ENCODE measurements at places on chromosomes 16 and 17. TPM values are rescaled to one million over a fixed set of nuclear protein-coding genes. Genes with fewer than 3 reads are reported as not detected.

DNA sequence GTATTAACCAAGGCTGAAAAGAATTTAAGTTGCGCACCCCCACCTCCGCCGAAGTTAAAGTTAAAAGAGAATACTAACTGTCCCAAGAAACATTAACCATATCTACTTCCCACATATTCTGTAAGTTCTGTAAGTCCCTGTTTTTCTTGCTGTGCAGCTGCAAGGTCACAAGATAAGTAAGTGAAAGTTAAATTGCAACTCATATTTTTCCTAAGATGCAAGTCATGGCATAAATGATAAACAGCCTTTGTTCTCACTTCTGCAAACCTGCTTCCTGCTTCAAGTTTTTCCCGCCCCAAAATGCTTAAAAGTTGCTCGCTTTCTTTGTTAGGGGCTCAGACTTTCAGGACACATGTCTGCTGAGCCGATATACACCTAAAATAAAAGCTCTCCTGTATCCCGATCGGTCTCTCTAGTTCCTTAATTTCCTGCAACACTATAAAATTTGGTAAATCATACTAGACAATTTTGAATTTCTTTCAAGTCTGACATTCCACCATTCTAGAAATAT, 32.6 kb upstream of the ABCA9 start:
- no peak for DNase-seq

DNA sequence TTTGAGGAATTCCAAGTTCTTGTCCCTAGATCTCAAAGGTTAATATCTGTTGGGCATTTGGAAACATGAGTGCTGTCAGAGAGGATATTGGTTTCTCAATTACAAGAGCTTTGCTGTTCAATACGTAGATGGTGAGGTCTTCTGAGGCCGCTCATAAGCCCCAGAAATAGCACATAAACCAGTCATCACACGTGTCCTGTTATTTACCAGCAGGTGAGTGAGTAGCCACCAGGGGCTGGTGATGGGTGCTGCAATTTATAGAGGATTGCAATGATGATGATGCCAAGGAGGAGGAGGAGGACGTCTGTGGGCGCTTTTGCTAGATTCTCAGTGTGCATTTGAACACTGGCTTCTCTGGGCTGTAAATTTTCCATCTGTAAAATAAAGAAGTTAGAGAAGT, 89.0 kb downstream of the SALL1 start:
- DNase-seq, result no peak

Gene CCL14
- total RNA-seq, result not detected

DNA sequence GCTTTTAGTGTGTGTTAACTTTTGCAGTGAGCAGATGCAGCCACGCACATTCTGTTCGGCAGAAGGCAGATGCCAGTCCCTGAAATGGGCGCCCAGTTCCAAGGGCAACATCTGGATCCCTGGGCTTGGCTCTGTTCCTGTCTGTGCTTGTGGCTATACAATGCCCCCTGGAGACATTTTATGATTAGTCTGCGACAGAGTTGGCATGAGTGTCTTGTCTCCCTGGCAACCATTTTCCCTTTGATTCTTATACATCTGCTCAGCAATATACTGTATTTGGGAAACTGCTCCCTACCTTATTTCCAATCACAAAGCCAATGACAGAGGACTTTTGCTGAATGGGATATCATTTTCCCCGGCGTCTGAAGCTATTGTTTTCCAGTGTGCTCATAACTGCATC, 1629.5 kb upstream of the GOT2 start:
- no peak for DNase-seq

GRCh38 chr17:78628547-78629435, 51.6 kb upstream of the DNAH17 start:
- no peak for DNase-seq

Gene SPATA22
- total RNA-seq, result not detected

DNA sequence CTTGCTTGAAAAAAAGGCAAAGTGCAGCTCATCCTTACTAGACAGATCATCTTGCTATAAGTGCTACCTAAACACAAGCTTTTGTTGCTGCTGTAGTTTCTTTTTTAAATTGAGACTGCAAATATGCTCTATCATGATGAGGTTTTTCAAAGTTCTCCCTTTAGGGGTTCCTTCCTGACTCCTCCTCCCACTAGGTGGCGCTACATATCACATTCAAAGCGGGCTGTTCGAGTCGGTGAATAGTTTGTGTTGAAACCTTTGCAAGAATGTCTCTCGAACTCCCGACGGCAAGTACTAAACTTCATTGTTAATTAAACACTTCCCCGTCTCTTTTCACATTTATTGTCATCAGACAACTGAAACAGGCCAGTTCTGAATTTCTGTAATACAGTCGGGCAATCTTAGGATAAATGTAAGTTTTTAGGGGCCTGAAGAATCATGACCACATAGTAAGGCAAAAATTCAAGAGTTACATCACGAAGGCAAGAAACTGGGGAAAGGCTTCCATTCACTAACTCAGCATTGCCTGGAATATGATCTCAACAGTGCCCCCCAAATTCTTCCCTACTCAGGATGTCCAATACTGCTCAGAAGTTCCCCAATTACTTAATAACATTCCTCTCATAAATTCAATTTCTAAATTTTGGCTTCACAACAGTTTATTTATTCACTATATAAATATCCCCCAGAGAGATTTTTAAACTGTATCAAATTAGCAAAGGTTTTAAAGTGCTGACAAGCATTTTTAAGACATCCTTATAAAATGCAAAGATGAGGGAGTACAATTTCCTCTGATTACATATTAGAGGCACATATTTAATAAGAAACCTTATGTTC, 6.7 kb downstream of the HS3ST3A1 start:
- peak; percentile 66 for DNase-seq

DNA sequence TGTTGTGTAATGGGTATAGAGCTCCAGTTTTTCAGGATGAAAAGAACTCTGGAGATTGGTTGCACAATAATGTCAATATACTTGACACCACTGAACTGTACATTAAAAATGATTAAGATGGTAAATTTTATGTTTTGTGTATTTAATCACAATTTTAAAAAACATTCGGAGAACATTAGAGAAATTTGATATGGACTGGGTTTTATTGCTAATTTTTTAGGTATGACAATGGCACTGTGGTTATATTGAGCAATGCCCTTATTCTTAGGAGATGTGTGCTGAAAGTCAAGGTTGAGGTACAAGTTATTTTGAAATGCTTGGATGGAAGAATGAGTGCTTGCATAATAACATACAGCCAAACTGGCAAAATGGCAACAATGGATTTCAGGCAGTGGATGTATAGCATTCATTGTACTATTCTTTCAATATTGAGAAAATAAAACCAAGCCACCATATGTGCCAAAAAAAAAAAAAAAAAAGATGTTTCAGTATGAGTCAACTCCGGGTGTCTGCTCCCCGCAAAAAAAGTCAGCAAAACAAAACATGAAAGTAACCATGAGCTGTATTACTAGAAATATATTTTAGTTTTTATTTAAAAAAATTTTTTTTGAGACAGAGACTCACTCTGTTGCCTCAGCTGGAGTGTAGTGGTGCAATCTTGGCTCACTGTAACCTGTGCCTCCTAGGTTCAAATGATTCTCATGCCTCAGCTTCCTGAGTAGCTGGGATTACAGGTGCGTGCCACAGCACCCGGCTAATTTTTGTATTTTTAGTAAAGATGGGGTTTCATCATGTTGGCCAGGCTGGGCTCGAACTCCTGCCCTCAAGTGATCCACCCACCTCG, 19.8 kb downstream of the HOXB1 start:
- DNase-seq, result peak; percentile 18

GRCh38 chr17:39001703-39002637, 34.8 kb upstream of the FBXO47 start:
- DNase-seq, result no peak

DNA sequence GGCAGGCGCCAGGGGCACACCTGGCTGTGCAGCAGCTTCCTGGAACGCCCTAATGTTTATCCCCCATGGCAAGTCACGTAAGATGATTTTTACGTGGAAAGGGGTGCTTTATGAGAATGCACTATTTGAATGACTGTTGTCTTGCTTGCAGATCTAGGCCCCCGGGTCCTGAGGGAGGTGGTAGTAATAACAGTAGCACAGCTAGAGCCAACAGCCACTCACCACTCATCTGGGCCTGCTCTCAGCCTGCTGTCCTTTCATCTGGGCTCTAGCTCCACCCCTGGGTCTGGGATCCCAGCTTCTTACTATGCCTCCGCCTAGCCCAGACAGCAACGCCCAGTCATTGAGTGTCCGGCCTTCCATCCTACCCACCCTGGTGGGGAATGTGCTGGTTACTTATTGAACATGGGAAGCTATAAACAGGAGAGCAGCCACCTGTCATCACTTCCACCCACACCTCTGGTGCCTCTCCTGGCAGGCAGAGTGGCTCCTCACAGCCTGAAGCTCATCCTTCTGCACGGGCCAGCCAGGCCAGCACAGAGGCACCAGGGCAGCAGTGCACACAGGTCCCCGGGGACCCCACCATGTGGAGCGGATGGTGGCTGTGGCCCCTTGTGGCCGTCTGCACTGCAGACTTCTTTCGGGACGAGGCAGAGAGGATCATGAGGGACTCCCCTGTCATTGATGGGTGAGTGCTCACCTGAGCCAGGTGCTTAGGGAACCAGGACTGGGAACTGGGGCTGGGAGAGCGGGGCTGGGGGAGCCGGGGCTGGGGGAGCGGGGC, 16.6 kb downstream of the DPEP1 start:
- no peak for DNase-seq

GRCh38 chr16:22141767-22142166, 20.5 kb upstream of the SDR42E2 start:
- no peak for DNase-seq

Gene JUP
- 3.7 TPM for total RNA-seq

DNA sequence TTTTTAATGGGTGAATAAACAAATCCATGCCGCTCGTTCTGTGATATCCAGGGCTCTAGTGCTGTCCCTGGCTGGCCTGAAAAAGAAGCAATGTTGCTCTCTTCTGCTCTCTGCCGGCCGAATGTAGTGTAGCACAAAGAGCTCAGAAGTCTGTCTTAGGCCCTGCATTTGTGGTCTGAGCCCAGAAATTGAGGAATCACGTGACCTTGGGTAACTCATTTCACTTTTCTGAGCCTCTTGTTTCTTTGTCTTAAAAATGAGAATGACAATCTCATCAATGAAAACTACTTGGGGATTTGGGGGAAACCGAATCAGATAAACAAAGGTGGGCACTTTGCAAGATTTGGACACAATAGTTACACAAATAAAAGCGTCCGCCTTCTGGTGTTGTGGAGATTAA, 381.6 kb upstream of the ASIC2 start:
- DNase-seq, result peak; percentile 33

GRCh38 chr17:48011405-48012150, 26.0 kb downstream of the COPZ2 start:
- DNase-seq, result peak; percentile 49

DNA sequence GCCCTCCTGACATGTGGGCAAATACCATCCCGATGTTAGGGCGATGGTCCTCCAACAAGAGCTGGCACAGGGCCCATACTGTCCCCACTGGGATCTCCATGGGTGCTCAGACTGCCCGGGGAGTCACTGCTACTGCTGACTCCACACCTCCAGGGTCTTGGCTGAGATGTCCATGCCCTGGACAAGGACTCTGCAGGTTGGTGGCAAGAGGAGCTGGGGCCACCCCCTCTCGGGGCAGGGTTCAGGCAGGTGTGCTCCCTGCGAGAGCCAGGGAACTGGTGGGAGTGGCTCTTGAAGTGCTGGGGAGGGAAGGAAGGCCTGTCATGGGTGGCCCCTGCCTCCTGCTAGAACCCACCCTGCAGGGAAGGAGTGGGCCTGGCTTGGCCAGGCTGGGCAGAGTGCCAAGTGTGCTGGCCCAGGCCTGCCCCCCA, 6.4 kb downstream of the CASKIN2 start:
- DNase-seq, result no peak

GRCh38 chr17:74156878-74157277, 46.6 kb upstream of the RPL38 start:
- DNase-seq, result no peak

Gene PROCA1
- 3.9 TPM for total RNA-seq

Gene SHCBP1
- total RNA-seq, result 41.6 TPM

DNA sequence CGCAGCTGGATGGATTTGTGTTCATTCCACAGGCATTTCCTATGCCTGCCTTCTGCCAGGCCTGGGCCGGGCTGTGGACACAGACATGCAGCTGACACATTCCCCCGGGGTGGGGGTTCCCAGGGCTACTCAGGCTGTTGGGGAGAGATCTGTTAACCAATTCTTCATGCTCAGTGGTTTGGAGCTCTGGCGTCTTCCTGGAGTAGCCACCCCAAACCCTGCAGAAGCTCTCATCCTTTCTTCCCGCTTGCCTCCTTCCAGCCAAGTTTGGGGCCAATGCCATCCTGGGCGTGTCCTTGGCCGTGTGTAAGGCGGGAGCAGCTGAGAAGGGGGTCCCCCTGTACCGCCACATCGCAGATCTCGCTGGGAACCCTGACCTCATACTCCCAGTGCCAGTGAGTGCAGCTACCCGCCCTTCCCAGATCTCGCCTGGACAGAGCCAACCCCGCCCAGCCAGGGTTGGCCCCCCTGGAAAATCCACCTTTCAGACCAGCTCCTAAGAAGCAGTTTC, 2.6 kb downstream of the ENO3 start:
- no peak for DNase-seq

GRCh38 chr17:40779181-40779909, 3.0 kb downstream of the KRT27 start:
- DNase-seq, result peak; percentile 34

GRCh38 chr17:1736348-1737281, 6.1 kb upstream of the SERPINF2 start:
- peak; percentile 68 for DNase-seq

GRCh38 chr16:12737563-12737962, 66.1 kb downstream of the CPPED1 start:
- no peak for DNase-seq

Gene NAE1
- 121 TPM for total RNA-seq

DNA sequence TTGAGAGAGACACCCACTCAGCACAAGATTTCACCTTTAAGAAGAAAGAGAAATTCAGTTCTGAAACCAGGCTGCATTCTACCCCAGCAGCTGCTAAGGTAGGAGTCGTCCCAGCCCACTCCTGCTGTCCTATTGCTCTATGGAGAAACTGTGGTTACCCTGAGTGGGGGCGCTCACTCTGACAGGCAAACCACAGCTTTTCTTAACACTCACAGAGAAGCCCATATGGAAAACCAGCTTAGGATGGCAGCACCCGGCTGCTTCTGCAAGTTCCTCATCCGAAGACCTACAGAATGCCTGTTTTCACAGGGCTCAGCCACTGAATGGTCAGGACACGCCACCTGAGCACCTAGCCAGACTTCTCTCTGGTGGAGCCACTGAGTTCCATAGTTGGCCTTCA, 7.5 kb downstream of the ATP5PD start:
- no peak for DNase-seq

Gene IGF2BP1
- total RNA-seq, result 1.3 TPM

Gene NPW
- total RNA-seq, result 29.1 TPM

Gene TLCD2
- total RNA-seq, result 0.04 TPM

GRCh38 chr16:50282955-50283631, 16.7 kb downstream of the ADCY7 start:
- no peak for DNase-seq

Gene KAT8
- 48.9 TPM for total RNA-seq
